ENCODE measurements at places on chromosomes 13 and 19.

- no peak for DNase-seq
Measured at GRCh38 chr13:111058796-111059506, 56.2 kb upstream of the ARHGEF7 start.

DNA sequence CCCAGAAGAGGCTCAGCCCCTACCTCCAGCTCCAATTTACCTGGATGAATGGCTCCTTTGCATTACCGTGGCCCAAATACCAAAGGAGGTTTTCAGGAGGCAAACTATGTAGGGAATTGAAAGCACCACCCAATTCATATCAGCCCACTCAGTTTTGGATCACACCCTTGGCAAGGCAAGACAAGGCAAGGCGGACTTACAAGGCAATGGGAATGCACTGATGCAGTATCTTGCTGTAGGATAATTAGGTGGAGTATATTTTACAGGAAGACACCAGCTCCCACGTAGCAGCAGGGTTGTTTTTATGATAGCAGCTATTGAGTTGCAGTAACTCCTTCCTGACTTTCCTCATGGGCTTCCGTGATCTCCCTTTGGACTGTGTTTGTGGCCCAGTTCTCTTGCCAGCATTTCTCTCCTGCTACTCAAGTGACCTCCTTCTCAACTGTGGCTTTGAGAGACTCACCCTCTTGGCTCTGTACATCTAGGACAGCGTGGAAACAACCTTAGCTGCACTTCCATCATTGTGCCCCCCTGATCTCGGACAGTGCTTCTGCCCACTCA is 935.9 kb downstream of the EFNB2 start:
- DNase-seq, result no peak

DNA sequence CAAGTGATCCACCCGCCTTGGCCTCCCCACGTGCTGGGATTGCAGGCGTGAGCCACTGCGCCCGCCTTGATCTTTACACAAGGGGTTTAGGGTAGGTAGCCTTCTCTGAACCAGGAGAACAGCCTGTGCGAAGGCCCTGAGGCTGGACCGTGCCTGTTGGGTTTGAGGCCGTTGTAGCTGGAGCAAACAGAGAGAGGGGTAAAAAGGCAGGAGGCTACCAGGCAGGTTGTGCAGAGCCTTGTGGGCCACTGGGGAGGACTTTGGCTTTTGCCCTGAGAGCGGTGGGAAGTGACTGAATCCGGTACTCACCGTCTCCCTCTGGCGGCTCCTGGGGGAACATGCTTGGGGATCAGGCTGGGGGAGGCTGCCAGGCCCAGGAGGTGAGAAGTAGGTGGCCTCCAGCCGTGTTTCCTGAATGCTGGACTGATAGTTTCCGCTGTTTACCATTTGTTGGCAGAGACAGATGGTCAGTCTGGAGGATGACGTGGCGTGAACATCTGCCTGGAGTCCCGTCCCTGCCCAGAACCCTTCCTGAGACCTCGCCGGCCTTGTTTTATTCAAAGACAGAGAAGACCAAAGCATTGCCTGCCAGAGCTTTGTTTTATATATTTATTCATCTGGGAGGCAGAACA is 24.6 kb downstream of the SPC24 start:
- DNase-seq, result peak; percentile 16

- no peak for DNase-seq
Measured at GRCh38 chr13:113258321-113259054, 38.6 kb upstream of the LAMP1 start.

DNA sequence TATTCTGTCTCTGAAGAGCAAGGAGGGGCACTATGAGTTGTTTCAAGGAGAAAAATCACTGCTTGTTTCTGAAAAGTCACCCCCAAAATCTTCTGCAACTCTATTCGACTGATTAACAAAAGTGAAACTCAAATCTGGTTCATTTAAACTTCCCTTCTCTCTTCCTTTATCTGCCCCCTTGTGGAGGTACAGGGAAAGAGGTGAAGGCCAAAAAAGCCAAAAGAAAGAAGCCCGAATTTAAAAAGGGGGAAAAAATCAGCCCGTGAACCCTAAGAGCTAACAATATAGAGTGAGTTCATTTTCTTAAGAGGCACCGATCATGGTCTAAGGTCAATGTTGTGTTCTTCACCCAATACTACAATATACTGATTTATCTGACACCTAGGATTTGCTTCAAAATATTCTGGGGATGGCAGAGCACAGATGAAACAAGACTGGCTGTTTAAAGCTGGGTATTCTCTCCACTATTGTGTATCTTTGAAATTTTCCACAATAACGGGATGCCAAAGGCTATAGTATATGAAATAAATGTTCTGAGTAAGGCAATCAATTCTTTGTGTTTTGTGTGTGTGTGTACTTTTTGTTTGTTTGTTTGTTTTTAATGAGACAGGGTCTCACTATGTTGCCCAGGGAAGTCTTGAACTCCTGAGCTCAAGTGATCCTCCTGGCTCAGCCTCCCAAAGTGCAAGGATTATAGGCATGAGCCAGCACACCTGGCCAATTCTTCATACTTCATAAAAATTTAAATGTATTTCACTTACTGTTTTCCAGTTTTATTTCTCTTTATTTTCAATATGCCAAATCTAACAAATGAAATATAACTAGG is 55.0 kb upstream of the EEF1AKMT1 start:
- DNase-seq, result no peak

- no peak for DNase-seq
Measured at GRCh38 chr13:23652909-23653726, 82.9 kb downstream of the TNFRSF19 start.

GRCh38 chr13:112907286-112907685 is 61.7 kb upstream of the MCF2L start:
- DNase-seq, result no peak

- DNase-seq, result no peak
Measured at GRCh38 chr19:55344444-55344843, 4.8 kb downstream of the KMT5C start.

DNA sequence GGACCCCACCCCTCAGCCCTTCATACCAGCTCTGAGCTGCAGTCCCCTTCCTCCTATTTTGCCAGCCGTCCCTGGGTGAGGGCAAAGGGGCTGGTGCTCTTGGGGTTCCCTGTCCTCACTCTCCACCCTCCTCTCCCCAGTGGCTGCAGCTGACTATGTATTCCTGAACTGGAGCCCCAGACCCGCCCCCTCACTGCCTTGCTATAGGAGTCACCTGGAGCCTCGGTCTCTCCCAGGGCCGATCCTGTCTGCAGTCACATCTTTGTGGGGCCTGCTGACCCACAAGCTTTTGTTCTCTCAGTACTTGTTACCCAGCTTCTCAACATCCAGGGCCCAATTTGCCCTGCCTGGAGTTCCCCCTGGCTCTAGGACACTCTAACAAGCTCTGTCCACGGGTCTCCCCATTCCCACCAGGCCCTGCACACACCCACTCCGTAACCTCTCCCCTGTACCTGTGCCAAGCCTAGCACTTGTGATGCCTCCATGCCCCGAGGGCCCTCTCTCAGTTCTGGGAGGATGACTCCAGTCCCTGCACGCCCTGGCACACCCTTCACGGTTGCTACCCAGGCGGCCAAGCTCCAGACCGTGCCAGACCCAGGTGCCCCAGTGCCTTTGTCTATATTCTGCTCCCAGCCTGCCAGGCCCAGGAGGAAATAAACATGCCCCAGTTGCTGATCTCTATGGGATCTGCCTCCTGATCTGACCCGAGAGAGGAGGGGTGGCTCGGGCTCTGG is 2.4 kb downstream of the COX7A1 start:
- no peak for DNase-seq

GRCh38 chr13:97976610-97977521 is 23.4 kb downstream of the IPO5 start:
- DNase-seq, result no peak

DNA sequence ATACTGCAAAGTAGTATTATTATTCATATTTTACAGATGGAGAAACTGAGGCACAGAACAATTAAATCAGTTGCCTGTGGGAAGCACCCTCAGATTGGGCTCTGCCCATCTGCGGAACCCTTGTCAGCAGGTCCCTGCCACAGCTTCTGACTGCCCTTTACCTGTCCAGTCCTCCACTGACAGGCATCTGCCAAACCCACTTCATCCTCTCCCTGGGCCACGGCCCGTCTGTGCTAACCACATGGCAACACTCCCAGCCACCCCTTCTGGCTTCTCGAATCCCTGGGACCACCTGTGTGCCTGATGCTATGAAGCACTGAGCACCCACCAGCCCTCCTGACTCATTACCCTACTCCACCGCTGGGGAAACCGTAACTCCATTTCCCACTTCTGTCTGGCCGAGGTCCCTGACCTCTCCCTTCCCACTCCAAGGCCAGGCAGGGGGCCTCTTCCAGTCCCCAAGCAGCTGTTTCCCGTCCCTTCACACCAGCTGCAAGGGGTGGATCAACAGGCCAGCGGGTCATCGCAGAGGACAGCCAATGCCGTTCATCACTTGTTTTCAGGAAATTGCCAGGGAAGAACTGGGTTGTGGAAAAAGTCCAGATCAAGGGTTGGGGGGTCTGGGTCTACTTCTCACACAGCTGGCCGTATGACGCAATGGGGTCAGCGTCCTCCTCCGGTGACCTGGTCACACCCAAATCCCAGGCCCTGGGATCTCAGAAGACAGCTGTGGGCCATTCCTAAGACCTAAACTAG is 2.5 kb downstream of the KANK3 start:
- DNase-seq, result no peak

DNA sequence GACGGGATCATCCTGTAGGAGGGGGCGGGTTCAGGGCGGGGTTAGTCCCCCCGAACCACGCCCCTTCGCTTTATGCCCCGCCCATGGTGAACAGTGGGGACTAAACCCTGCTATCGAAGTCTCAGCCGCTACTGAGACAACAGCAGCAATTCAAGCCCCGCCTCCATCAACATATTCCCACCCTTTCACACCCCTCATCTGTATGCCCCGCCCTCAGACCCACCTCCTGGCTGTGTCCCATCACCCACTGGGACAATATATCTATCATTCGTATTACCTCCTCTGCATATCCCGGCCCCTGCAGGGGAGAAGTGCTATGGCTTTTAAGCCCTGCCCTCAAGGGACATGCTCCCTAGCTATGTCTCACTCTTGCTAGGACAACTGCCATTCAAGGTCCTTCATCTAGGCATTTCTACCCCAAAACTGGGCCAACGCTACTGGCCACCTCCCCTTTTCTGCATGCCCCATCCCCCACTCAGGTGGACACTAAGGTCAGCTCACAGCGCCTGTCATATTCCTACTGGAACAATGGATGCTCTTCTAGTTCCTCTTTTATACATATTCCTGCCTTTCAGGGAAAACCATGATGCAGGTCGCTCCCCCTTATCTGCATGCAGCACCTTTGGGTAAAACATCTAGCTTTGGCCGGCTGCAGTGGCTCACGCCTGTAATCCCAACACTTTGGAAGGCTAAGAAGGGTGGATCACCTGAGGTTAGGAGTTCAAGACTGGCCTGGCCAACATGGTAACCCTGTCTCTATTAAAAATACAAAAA is 11.9 kb downstream of the LRFN1 start:
- no peak for DNase-seq

- DNase-seq, result no peak
Measured at GRCh38 chr13:40389081-40389641, 277.3 kb downstream of the FOXO1 start.

GRCh38 chr19:28028881-28029444 is 1184.0 kb downstream of the UQCRFS1 start:
- DNase-seq, result no peak

GRCh38 chr13:94548821-94549231 is 47.1 kb downstream of the TGDS start:
- peak; percentile 53 for DNase-seq

GRCh38 chr13:77002590-77003190 is 10.8 kb downstream of the CLN5 start:
- no peak for DNase-seq

DNA sequence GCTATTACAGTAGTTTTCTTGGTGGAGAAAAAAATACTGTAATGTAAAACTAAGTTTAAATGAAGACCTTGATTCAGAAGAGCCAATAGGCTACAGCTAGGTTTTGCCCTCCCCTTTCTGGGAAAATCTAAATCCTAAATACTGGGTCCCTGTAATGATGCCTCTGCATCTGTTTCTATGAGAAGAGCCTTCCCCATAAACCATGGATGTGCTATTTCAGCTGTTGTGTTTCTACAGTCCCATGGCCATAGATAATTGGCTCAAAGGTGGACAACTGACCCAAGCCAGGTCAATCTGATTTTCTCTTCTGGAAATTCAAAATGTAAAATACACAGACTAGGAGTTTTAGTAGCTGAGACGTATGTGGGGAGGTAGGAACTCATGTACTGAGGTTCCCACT is 101.9 kb downstream of the NDFIP2 start:
- no peak for DNase-seq

- DNase-seq, result peak; percentile 57
Measured at GRCh38 chr13:110341445-110342244, 34.6 kb downstream of the COL4A2 start.

- DNase-seq, result no peak
Measured at GRCh38 chr19:7348587-7349230, at the start of gene ARHGEF18. TSS of gene ARHGEF18 (plus strand) at chr19:7348937. CDS start at chr19:7362891, 13,954 bp downstream.

DNA sequence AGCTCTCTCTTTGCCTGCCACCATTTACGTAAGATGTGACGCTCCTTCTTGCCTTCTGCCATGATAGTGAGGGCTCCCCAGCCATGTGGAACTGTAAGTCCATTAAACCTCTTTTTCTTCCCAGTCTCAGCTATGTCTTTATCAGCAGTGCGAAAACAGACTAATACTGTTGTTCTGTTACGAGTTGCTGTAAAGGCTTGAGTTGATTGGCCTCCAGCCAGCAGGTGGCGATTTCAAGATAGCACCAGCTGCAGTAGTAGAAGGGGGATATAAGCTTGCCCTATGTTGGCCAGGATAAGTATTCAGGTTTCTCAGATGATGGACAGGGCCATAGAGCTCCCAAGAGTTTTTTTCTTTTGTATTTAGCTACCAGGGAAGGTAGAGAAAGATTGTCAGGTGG is 385.5 kb downstream of the MZT1 start:
- DNase-seq, result no peak

GRCh38 chr13:67934617-67935330 is 704.6 kb upstream of the PCDH9 start:
- no peak for DNase-seq

DNA sequence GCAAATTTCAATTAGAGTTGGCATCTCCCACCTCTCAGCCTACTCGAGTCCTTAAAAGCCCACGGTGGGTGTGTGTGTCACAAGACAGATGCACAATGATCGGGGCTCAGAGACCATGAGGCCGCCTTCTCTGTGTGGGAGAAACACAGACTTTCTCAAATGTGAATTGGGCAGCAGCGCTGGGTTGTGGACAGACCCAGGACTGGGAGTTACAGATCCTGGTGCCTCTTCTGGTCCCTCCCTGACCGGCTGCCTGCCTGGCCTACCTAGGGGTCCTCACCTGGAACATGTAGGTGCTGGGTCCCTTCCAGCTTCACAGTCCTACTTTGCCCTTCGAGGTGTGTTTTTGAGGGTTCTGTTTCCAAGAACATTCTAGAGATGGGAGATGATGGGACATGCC is 4.9 kb downstream of the CEACAM8 start:
- no peak for DNase-seq

GRCh38 chr19:56295531-56296455 is 18.8 kb downstream of the ZSCAN5A start:
- no peak for DNase-seq

GRCh38 chr13:33015791-33016323 is 366 bp upstream of the KL start:
- DNase-seq, result no peak

DNA sequence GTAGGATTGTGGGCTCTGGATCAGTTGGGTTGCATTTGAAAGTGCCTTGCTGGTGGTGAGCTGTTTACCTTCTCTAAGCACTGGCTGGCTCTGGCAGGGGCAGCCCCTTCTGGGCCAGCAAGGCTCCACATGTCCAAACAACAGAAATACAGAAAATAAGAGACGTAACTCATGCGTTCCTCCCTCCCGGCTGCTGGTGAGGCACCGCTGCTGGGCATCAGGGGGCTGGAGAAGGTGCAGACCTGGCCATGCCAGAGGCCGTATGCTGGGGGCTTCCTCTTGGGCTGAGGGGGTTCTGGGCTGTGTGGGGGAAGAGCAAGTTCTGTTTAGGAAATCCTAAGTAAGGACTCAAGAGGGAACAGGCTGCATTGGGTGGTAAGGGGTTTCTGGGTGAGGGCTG is 140.6 kb downstream of the URI1 start:
- no peak for DNase-seq

Data from NCI-H774 (cell line).